ENCODE measurements at places on chromosomes 13 and 19.

DNA sequence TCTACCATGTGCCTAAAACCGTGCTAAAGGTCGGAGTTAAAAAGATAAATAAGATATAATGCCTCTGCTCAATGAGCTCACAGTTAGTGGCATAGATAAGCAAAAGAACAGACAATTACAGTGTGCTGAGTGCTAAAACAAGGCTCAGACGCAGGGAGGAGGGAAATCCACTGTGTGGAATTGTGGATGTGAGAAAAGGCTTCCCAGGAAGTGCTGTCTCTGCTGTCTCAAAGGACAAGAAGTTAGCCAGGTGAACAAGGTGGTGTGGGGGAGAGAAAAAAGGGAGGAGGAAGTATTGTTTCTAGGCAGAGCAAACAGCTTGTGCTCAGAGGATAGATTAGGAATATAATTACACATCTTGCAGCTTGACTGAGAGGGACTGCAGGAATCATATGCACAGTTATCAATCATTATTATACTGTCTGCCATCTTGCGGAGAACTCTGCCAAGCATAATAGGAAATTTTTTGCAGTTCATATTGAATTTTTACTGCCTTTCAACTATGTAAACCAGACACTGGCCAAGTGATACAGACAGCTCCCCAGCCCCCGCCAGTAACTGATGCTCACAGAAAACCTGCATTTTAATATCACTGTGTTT lies 9.3 kb downstream of the C13orf42 start:
- no peak for DNase-seq

DNA sequence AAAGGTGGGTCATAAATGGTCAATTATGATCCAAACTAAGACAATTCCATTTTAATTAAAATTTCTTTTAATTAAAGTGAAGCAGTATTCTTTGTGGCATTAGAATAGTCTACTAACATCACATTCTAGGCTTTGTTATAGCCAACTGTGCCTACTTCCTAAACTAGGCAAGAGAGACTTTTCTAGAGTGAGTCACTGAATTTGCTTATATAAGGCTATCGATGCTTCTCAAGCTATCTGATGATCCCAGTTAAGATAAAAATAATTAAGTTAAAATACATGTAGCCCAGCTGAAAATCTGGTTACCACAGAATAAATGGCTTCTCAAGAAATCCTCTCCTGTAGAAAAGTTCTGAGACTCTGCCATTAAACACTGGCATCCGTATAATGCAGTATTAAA lies 12.5 kb downstream of the ANKRD10 start:
- no peak for DNase-seq

- DNase-seq = no peak
Measured at GRCh38 chr19:36183245-36183628, 31.0 kb upstream of the COX7A1 start.

- DNase-seq = no peak
Measured at GRCh38 chr19:11027381-11027780, 61.9 kb upstream of the LDLR start.

DNA sequence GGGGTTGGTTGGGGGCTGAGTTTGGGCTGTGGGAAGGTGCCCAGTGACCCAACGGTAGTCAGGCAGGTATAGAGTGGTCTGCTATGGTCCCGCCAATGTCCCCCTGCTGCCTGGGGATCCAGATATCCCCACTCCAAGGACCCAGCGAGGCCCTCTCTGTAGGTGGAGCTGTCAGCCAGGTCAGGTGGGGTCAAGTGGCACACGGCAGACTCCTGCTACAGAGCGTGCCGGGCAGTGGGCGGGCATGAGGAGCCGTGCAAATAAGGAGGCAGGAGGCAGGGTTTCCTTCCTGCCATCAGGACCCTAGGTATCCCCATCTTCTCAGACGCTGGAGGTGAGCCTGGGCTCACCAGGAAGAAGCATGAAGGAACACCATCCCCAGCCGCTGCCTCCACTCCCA lies 14.9 kb downstream of the EVI5L start:
- no peak for DNase-seq

- no peak for DNase-seq
Measured at GRCh38 chr19:18495204-18495911, 26.5 kb downstream of the ELL start.

DNA sequence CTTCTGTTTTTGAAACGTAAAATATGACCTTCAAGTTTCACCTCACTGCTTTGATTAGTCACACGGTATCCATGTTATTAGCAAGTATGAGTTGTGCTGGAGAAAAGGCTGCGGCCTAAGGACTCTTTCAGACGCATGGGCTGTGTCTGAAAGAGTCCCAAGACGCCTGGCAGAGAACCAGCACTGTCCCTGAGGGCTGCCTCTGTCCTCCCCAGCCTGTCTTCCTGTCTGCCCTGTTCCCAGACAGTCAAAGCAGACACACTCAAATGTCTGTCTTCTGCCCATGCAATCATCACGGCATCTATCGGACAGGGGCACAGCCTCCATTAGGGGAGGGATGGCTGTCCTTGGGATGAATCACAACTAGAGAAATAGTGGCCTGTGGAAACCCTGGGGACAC lies 65.5 kb downstream of the DPY19L3 start:
- DNase-seq = no peak

GRCh38 chr19:15449620-15450527 lies at the start of gene WIZ:
TSS of gene WIZ (minus strand) at chr19:15449956. CDS start at chr19:15448307, 1,649 bp downstream.
- no peak for DNase-seq
